ENCODE measurements at places on chromosomes 2 and 18. TPM values are rescaled to one million over a fixed set of nuclear protein-coding genes. Genes with fewer than 3 reads are reported as not detected.

HOXD4 gene
- 2.0 TPM for polyA plus RNA-seq

DNA sequence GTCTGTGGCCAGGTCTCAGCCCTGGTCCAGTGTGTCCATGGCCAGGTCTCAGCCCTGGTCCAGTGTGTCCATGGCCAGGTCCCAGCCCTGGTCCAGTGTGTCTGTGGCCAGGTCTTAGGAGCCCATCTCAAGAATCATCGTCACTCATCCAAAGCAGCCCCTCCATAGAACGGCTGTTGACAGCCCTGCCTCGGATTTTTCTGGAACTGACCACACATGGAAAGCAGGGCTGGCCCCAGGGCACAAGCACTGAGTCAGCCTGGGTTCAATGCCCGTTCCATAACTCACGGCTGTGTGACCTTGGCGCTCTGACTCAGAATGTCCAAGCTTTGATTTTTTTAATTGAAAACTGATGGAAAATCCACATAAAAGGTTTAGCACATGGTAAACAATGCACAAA lies 59.9 kb upstream of the SNTG2 start:
- no peak for DNase-seq

DNA sequence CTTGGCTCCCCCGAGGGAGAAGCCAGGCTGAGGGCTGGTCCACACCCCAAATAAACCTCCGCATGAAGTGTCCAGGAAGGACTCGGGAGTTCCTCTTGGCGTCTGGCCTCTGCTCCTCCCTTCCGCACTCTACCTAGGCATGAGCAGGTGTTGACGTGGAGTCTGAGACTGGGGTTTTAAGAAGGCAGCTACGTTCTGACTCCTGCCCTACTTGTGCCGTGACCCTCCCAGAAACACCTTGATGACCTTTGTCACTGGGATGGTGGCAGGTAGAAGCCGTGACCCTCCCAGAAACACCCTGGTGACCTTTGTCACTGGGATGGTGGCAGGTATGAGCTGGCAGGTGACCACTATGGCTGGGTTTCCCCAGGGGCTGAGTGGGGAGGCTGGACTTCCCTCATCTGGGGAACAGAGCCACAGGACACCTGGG lies 54.8 kb downstream of the HS6ST1 start:
- no peak for DNase-seq

PPIL3 gene
- 13.2 TPM for polyA plus RNA-seq

- DNase-seq, result no peak
Observed at GRCh38 chr2:220493871-220494525, 866.6 kb downstream of the SLC4A3 start.

TEKT4 gene
- not detected for polyA plus RNA-seq

- no peak for DNase-seq
Observed at GRCh38 chr2:9286554-9287399, 80.2 kb downstream of the ASAP2 start.

C1D gene
- polyA plus RNA-seq, result 31.2 TPM

DNA sequence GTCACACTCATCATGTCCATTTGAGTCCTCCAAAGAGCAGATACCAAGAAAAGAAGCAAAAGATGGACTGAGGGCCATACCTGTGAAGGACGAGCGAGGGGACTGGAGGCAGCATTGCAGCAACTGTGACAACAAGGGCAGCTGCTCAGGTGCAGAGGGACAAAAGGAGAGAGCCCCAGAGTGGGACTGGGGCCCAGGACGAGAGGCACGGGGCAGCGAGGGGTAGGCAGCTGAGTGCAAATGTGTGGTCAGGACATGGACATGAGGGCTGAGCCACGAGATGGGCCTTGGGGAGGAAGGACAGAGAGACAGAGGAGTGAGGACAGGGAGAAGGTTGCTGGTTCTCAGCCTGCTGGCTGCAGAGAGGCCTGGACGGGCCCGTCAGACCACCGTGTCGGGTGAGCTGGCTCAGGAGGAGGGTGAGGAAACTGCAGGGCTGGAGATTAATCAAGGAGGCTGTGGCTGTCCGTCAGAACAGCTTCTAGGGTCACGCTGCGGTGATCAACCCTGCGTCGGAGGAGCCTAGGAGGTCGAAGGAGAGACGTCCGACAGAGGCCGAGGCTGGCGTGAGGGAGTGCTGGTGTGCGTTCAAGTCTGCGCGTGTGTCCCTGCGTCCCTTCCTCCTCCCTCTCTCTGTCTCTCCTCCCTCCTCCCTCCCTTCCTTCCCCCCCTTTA lies 206.8 kb upstream of the HDAC4 start:
- DNase-seq, result no peak

GRCh38 chr2:52703004-52703403 lies 1064.6 kb upstream of the CHAC2 start:
- no peak for DNase-seq

PTPRN gene
- 2.1 TPM for polyA plus RNA-seq

GRCh38 chr18:73461780-73462059 lies 593.9 kb upstream of the NETO1 start:
- no peak for DNase-seq

HK2 gene
- 8.2 TPM for polyA plus RNA-seq

- no peak for DNase-seq
Observed at GRCh38 chr18:49175071-49175470, 224.3 kb upstream of the SMAD7 start.

SKOR2 gene
- not detected for polyA plus RNA-seq

DNA sequence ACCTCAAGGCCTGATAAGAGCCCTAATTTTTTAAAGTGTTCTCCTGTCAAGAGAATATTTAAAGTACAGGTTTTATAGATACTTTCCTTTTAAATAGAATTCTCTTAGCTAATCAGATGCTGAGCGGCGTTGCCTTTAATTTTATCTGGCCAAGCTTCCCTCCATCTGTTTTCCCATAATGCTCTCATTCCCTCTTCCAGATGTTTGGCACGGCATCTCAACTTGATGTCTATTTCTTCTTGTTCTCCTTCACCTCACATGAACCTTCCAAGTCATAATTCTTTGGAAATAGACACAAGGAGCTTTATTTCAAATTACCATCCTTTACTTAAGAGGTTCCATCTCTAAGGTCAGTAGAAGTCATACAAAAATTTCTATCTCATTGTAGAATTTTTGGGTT lies 76.1 kb upstream of the CPO start:
- DNase-seq, result no peak

ECEL1 gene
- 0.95 TPM for polyA plus RNA-seq

- DNase-seq, result no peak
Observed at GRCh38 chr2:177584030-177584692, 191.6 kb downstream of the AGPS start.

CAD gene
- 23.4 TPM for polyA plus RNA-seq

DNA sequence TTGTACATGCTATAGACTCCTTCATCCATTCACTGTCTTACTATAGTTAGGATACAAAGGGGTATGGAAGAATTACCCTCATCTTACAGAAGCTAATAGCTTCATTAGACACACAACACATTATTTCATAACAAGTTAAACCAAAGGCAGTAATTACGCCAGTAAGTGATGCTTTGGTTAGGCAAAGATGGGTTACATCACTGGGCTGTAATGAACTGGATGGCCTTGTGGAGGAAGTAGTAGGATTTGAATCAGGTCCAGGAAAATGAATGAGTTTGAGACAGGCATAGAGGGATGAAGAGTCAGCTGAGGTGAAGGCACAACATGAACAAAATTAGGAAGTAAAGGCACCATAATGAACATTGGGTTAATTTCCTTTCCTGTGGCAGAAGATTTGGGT lies 80.1 kb downstream of the SOCS6 start:
- DNase-seq, result no peak

- no peak for DNase-seq
Observed at GRCh38 chr2:240224676-240225075, 84.2 kb upstream of the OTOS start.

DNA sequence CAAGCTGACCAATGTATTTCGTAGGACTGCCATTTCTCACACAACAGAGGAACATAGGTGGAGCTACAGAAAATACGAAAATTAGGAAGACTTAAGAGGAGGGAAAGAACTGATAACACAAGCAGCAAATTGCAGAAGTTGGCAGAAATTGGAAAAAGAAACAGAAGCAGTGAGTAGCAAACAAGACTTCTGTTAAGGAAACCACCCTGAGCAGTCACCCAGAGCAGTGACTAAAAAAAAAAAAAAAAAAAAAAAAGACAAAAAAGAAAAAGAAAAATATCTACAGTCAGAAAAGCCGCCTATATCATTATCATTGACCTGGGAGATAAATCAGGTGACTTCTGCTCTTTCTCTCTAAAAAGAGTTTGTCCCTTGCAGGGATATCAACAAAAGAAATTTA lies 21.4 kb downstream of the STK17B start:
- DNase-seq, result no peak

DNA sequence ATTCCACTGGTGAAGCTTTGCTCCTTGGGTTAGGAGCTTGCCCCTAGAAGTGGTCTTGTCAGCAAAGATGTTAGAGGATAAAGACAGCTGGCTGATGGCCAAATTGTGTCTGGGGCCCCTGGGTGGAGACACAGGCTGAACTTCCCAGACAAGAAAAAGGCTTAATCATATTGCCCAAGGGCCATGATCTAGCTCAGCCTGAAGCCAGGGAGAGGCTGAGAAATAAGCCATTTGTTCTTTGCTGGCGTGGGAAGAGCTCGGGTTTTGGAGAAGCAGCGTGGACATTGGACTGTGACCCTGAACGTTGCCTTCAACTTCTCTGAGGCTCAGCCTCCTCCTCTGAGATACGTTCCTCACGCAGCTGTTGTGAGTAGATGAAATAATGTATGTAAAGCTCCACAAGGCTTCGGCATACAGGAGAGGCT lies 153.0 kb downstream of the ZFP36L2 start:
- DNase-seq, result peak; percentile 59

ARHGAP25 gene
- 4.4 TPM for polyA plus RNA-seq

DNA sequence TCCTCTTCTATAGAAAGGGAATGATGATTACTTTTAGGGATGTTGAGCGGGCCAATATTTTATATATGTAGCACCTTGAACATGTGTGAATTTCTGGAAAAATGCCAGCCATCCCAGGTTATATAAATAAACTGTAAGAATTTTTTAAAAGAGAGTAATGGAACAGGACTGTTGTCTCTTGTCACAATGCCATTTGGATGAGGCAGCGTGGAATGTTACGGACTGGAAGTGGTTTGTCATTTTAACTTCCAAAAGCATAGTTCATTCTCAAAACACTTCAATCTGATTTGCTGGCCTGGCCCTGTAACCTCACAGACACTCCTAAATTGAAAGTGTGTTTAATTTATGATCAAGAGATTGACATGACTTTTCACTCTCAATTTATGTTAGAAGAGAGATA lies 70.8 kb downstream of the TPGS2 start:
- DNase-seq, result no peak

- no peak for DNase-seq
Observed at GRCh38 chr2:70029814-70030409, 57.4 kb upstream of the PCBP1 start.

GRCh38 chr2:173963323-173963816 lies 1.8 kb downstream of the SP3 start:
- no peak for DNase-seq

- DNase-seq, result no peak
Observed at GRCh38 chr2:205496772-205497171, 185.5 kb upstream of the NRP2 start.

- no peak for DNase-seq
Observed at GRCh38 chr2:181111059-181111458, 130.7 kb downstream of the UBE2E3 start.

FBXO15 gene
- polyA plus RNA-seq, result 0.38 TPM

GRCh38 chr2:55051026-55051866 lies 995 bp upstream of the RTN4 start:
- DNase-seq, result peak; percentile 74

NT5C1B gene
- 0.04 TPM for polyA plus RNA-seq

DNA sequence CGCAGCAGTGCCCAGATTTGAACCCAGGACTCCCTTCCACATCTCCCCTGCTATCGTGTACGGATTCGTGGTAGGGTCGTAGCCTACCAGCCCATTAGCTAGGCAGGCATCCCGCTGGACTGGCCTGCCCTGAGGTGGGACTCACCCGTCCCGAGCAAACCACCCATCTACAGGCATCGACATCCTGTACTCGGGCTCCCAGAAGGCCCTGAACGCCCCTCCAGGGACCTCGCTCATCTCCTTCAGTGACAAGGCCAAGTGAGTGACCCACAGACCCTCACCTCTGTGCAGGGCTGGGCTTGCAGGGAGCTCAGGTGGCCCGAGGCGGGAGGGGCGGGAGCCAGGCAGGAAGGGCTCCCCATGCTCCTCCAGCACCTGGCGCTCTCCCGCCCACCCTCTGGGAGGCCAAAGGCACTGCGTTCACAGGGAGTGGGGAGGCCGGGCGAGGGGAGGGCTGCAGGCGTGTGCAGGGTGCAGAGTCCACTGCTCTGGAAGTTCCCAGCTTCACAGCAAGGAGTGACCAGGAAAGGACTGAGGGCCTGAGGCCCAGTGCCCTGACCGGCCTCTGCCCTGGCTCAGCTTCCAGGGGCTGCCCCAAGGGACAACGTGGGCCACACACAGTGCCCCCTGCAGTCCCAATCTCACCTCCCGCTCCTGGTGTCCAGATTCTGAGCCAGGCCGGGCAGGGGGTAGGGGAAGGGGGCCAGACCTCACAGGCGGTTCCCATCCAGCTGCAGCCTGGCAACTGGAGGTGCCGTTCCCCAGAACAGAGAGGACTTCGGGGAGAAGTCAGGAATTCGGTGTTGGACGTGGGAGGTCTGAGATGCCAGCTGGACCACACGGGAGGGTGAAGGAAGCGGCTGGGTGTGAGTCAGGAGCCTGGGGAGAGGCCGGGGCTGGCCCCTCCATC lies 5.4 kb downstream of the AGXT start:
- DNase-seq, result no peak

- DNase-seq, result no peak
Observed at GRCh38 chr2:240238786-240239185, 98.3 kb upstream of the OTOS start.

NTSR2 gene
- polyA plus RNA-seq, result 0.05 TPM

GRCh38 chr2:158953926-158954763 lies 14.3 kb upstream of the TANC1 start:
- DNase-seq, result peak; percentile 83

GRCh38 chr2:181104512-181105115 lies 124.2 kb downstream of the UBE2E3 start:
- DNase-seq, result peak; percentile 18

- DNase-seq, result no peak
Observed at GRCh38 chr2:39407516-39408296, 29.4 kb downstream of the MAP4K3 start.

DNA sequence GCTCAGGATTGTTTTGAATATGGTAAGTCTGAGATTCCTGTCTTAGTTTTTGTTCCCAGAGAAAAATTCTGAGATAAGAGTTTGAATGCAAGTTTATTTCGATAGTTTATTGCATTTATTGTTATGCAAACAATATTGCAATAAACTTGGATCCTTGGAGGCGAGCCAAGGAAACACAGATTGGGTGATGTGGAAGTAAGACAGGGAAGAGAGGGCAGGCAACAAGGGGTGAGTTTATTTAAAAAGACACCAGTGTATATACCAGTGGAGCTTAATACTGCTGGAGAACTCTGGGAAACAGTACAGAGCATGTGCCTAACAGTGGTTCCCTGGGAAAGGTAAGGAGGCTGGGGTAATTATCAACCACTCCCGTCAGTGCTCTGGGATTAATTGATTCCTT lies 87.5 kb upstream of the NEDD4L start:
- no peak for DNase-seq

GRCh38 chr18:56402872-56403516 lies 235.4 kb downstream of the TXNL1 start:
- no peak for DNase-seq

DPP10 gene
- 0.32 TPM for polyA plus RNA-seq

PMAIP1 gene
- 1.1 TPM for polyA plus RNA-seq

GRCh38 chr2:110707386-110707965 lies 24.9 kb upstream of the ACOXL start:
- DNase-seq, result no peak
